ENCODE measurements at places on chromosomes 1 and 21.

GRCh38 chr1:58896246-58897183 lies 112.7 kb upstream of the JUN start:
- no peak for DNase-seq

GRCh38 chr1:211908453-211908852 lies 77.9 kb upstream of the LPGAT1 start:
- DNase-seq, result no peak

DNA sequence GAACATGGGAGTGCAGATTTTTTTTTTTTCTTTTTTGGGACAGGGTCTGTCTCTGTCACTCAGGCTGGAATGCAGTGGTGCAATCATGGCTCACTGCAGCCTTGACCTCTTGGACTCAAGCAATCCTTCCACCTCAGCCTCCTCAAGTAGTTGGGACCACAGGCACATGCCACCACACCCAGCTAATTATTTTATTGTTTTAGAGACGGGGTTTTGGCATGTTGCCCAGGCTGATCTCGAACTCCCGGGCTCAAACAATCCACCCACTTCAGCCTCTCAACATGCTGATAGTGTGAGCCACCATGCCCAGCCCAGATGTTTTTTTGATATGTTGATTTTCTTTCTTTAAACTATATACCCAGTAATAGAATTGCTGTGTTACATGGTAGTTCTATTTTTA lies 57.7 kb downstream of the RGSL1 start:
- DNase-seq, result no peak

- no peak for DNase-seq
Measured at GRCh38 chr1:10890491-10891071, 94.1 kb upstream of the CASZ1 start.

- DNase-seq, result no peak
Measured at GRCh38 chr1:67636146-67636545, 48.9 kb upstream of the GADD45A start.

DNA sequence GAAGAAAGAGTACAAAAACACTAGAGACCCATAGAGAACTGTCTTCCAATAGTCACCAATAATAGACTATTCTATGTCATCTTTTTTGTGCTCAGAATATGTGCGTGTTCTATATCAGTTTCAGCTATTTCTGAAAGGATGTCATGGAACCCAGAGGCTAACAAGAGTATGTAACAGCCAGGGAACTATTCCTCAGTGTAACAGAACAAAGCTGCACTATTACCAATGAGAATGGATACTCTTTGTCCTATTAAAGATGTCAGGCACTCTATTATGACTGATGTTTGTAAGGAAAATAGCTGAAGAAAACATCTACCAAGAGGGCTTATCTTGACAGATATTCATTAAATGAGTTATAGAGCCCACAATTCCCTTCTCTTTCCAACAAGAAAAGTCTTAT lies 8.6 kb upstream of the LRRC8C start:
- no peak for DNase-seq

- no peak for DNase-seq
Measured at GRCh38 chr1:213138391-213138790, 87.3 kb downstream of the RPS6KC1 start.

DNA sequence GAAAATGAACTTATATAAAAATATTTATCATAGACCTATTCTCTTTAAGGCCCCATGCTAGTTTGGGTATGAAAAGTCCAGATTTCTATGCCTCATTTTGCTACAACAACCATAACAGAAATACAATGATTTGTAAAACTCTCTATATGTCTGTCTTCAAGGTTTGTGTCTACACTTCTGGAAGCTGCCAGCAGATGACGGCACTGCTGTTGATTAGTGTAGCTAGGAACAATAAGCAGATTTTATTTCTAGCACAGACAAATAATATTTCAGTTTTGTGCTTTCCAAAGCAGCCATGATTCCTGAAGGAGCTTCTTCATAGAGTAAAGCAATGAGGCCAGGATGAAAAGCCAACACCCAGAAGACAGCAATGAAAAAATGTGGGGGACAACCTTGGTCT lies 779.6 kb upstream of the ADGRL2 start:
- DNase-seq, result no peak

- no peak for DNase-seq
Measured at GRCh38 chr1:197180252-197180878, 33.9 kb upstream of the ASPM start.

DNA sequence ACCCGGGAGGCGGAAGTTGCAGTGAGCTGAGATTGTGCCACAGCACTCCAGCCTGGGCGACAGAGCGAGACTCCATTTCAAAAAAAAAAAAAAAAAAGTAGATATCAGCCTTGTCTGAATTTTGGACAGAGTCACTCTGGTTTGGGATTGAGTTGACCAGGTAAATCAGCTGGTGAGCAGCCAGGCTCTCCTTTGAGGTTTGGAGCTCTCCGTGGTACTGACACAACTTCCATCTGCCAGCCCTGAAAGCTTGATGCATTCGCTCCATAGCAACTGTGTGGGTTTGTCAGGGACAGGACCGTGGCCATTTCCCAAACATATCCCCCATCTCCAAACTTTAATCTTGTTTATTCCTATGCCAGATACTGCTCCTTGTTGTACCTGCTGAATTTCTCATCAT lies 155.2 kb downstream of the DMRTA2 start:
- DNase-seq, result no peak

DNA sequence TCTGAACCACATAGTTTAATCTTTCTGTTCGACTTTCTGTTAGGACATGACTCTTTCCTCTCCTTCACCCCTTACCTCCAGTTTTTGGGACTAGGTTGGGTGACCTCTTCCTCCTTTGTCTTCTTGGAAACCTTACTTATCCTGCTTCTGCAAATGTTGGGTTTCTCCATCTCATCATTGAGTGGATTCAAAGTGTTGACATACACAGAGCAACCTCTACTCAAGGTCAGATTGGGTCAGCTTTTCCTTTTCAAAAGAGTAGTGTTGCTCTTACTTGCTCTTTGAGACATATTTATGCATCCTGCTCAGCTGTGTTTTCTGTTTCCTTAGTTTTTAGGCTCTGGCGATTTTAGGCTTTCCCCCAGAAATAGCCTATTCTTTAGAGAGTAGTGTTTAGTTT lies 3.7 kb downstream of the CAMTA1 start:
- DNase-seq, result no peak

DNA sequence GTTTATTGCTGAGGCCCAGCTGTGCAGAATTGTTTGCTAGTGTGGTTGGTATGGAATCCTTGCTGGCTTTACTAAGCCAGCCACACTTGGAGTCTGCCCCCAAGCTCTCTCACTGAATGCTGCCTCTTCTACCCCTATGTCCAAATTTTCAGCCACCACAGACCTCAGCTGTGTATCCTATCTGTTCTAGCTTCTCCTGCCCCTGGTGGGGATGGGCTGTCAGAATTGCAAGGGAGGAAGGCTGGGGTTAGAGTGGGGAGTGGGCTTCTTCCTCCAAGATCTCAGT lies 4.4 kb downstream of the NHLH1 start:
- no peak for DNase-seq

GRCh38 chr21:16976193-16976592 lies 536.6 kb upstream of the CXADR start:
- DNase-seq, result no peak

- no peak for DNase-seq
Measured at GRCh38 chr1:31814631-31815306, 1.1 kb downstream of the SPOCD1 start.

GRCh38 chr21:42296501-42296900 lies 18.7 kb downstream of the TFF3 start:
- DNase-seq, result no peak

- no peak for DNase-seq
Measured at GRCh38 chr1:42950116-42950481, 8.6 kb downstream of the SLC2A1 start.

DNA sequence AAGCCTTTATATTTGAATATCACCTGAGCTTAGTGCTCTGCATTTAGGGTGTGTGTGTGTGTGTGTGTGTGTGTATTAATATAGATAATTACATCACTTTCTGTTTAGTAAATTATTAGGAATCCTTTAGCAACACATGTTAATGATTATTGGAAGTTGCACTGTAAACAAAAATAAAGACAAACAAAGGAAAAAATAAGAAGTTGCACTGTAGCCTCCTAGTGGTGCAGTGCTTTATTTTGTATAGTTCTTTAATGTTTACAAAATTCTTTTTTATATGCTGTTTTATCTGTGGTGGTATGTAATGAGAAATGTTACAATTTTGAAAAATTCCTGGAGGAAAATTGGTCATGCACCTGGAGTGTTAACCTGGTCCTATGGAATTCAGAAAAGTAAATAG lies 69.2 kb downstream of the UBE4B start:
- no peak for DNase-seq

- no peak for DNase-seq
Measured at GRCh38 chr1:173405834-173406233, 71.3 kb upstream of the PRDX6 start.

DNA sequence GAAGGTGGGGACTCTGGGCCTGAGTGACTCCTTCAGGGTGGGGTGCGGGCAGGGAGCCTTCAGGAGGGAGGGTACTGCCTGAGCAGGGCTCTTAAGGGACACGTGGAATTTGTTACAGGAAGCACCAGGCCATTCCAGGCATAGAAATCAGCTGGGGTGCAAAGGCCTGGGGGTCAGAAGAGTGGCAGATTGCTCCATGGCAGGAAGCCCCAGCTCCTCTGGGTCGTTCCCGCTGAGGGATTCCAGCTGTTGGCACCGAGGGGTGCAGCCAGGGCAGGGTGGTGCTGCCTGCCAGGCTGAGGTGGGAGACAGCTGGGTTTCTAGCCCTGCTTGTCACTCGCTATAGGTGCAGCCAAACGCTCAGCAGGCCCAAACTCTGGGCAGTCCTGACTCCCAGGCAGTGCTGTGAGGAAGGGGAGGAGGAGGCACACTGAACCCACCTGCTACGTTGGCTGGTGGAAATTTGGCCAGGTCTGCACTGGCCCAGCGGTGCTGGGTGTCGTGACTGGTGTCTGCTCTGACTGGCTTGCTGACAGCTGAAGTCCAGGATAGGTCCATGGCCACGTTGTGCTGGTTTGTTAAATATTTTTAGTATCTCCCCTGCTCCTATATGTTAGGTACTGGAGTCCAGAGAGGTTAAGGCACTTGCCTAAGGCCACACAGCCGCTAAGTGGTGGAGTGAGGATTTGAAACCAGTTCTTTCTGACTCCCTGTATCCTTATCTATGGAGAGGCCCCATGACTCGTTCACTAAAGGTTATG lies 19.3 kb downstream of the TNFRSF1B start:
- DNase-seq, result no peak

GRCh38 chr1:184531296-184531695 lies 144.5 kb downstream of the C1orf21 start:
- DNase-seq, result no peak

- DNase-seq, result no peak
Measured at GRCh38 chr1:214862421-214862820, 220.1 kb upstream of the KCNK2 start.

- DNase-seq, result no peak
Measured at GRCh38 chr1:85303440-85304162, 27.2 kb upstream of the BCL10 start.

- no peak for DNase-seq
Measured at GRCh38 chr21:37742115-37742514, 174.1 kb downstream of the KCNJ6 start.

DNA sequence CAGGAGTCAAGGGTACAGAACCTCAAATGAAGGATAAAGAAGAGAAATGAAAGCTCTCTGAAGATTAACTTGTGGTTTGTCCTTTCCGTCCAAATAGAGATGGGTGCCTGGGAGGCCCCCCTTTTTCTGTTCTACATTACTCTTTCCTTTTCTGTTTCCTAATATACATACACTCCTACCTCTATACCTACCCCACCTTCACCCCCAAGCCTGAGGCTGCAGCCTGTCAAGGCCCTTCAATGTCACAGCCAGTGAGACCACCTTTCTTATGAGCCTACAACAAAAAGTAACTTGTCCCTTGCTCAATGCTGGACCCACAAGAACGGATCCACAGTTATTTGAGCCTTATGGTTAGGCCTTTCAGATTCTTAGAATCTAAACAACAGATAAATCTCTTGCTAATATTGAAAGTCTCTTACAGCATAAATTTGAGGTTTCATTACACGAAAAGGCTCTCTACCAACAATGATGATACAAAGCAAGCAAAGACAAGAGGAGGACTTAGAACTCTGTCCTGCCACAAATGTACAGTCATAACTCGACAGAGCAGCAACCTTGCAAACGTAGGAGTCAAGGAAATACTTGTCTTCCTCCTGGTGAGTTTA lies 4.1 kb upstream of the TRAF3IP3 start:
- no peak for DNase-seq

DNA sequence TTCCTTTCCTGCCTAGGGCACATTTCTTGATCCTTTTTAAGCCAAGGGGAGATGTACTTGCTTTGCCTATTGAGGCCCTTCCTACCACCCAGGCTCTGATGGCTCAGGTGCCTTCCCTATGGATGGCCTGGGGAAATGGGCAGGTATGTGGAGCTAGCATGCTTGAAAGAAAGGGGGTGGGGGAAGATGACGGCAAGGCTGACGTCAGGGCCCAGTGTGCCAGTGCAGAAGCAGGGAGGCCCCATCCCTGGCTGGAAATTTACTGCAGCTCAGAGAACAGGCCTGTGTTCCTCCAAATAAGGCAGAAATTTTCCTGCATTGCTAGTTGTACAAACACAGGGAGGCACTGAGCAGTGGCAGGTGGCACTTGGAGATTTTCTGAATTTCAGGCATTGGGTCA lies 453.2 kb upstream of the VAMP3 start:
- DNase-seq, result no peak

DNA sequence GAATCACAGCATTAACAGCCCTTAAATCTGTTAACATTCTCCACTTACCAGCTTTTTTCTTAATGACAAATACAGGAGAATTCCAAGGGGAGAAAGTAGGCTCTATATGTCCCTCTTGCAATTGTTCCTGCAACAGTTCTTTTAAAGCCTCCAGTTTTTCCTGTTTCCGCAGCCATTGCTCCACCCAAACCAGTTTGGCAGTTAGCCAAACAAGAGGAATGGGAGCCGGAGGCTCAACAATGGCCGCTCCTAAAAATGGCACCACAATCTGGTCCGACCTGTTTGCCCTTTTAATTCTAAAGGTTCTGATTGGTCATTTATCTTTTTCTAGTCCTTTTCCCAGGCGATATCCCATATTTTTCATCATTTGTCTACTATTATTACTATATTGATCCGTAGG lies 14.0 kb upstream of the L1TD1 start:
- DNase-seq, result no peak

DNA sequence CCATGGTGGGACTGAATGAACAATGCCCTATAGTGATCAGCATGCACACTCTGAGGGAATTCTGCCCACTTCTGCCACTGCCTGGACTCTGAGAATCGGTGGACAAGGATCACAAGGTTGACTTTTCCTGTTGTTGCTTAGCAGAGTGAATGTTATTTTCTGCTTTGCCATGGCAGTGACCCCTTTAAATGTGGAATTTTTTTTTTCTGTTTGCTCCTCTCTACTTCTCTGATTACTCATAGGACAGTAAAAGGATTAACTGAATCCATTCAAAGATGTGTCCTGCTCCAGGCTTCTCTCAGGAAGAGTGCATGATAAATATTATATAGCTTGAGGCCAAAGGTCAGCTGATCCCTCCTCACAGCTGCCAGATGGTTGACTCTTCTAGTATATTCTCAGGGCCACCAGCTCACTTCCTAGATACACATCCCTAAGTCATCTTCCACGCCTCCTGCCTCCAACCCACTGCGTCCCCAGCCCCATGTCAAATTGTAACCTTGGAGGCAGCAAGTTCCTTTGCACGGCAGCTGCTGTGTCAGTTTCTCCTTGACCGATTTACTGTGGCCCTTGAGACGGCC lies 74.0 kb upstream of the RALGPS2 start:
- no peak for DNase-seq

GRCh38 chr1:78101514-78101913 lies 55.7 kb downstream of the GIPC2 start:
- no peak for DNase-seq

- no peak for DNase-seq
Measured at GRCh38 chr1:20785907-20786252, 1.2 kb downstream of the HP1BP3 start.

All from stimulated activated CD8-positive, alpha-beta memory T cell treated with anti-CD3 and anti-CD28 coated beads, Interleukin-12 subunit alpha, Interleukin-12 subunit beta, amount 100 ng/mL, for 4 hours (primary cell).